ENCODE measurements at places on chromosomes 11 and 22. TPM values are rescaled to one million over a fixed set of nuclear protein-coding genes. Genes with fewer than 3 reads are reported as not detected.

DNA sequence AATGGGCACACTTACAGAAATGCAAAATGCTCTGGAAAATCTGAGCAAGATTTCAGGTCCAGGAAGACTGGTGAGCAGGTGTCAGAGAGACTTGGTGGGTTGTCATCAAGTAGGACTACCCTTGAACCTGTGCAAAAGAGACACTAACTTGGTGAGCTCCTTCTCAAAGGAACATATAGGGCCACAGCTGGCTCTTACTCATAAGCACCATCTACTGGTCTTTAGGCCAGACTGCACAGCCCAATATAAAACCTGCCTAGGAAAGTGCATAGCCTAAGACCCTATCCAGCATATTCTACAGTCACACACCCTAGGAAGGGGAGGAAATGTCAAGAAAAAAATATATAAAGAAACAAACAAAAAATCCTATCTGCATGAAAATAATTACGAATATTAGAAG is 18.2 kb upstream of the OR10W1 start:
- no peak overlapping the region for H3K27ac ChIP-seq
- H3K27me3 ChIP-seq: no peaks in the 10 kb centered on the region
- H3K36me3 ChIP-seq: no peaks in the 10 kb centered on the region
- DNase-seq: peak; percentile 60

- no peaks in the 10 kb centered on the region for H3K27me3 ChIP-seq
- peaks cover 45% of the 10 kb centered on the region for H3K4me1 ChIP-seq
- peak overlapping the region; percentile 97 for H3K27ac ChIP-seq
- H3K4me3 ChIP-seq: no peak overlapping the region
- peaks cover 8% of the 10 kb centered on the region for H3K36me3 ChIP-seq
Observed at GRCh38 chr11:64864473-64865285, 13.7 kb downstream of the EHD1 start.

DNA sequence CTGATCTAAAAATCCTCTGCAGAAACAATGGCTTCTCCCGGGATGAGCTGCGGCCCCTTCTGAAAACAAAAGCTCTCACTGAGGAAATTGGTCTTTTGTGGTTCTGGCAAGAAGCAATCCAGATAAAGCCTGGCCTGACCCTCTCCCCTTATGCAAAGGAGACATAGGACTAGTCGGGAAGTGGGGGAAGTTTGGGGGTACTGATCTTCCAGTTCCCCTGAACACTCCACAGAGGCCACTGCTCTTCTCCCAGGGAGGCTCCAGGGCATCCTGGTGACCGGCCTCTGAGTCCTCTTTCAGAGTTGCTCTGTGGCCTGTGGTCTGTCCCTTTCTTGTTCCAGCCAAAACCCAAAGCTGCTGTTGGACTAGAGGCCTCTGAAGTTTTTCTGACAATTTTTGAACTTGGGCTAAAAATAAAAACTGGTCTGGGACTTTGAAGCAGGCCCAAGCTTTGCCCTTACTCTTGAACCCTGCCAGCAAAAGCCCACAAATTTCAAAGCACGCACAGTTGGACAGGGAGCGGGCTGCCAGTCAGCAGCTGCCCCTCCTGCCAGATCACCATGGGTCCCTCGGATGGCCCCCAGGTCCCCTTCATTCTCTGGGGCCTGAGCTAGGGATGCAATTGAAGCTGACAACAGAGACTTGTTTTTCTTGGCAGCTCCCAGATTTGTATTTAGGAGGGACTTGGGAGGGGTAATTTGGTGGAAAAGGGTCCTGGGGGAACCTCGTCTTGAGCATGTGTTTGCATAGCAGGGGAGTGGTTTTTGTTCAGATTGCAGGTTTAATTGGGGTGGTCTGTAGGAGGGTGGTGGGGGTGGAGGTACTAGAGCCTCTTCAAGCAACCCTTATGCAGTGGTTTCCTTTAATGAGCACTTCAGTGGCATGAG is 381.6 kb upstream of the CADM1 start:
- H3K27me3 ChIP-seq: peaks cover 4% of the 10 kb centered on the region
- H3K36me3 ChIP-seq: no peaks in the 10 kb centered on the region
- no peaks in the 10 kb centered on the region for H3K4me1 ChIP-seq
- no peak overlapping the region for H3K27ac ChIP-seq
- no peak overlapping the region for H3K4me3 ChIP-seq

DNA sequence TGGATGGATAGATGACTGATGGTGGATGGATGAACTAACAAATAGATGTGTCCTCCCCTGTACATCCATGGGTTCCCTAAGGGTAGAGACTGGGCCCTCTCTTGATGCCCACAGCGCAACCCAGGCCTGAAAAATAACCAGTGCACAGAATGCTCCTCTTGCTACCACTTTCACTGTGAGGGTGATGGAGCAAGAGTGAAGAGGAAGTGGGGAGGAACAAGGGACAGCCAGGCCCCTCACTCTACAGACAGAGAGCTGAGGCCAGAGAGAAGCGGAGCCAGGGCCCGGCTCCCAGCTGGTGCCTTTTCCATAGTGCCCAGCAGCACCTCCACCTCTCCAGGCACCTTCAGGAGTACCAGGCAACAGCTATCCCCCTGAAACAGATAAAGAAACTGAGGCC is 67.7 kb downstream of the THAP12 start:
- H3K36me3 ChIP-seq: no peaks in the 10 kb centered on the region
- no peak overlapping the region for H3K4me3 ChIP-seq
- H3K27ac ChIP-seq: no peak overlapping the region
- DNase-seq: no peak
- peaks cover 56% of the 10 kb centered on the region for H3K27me3 ChIP-seq
- H3K4me1 ChIP-seq: no peaks in the 10 kb centered on the region

DNA sequence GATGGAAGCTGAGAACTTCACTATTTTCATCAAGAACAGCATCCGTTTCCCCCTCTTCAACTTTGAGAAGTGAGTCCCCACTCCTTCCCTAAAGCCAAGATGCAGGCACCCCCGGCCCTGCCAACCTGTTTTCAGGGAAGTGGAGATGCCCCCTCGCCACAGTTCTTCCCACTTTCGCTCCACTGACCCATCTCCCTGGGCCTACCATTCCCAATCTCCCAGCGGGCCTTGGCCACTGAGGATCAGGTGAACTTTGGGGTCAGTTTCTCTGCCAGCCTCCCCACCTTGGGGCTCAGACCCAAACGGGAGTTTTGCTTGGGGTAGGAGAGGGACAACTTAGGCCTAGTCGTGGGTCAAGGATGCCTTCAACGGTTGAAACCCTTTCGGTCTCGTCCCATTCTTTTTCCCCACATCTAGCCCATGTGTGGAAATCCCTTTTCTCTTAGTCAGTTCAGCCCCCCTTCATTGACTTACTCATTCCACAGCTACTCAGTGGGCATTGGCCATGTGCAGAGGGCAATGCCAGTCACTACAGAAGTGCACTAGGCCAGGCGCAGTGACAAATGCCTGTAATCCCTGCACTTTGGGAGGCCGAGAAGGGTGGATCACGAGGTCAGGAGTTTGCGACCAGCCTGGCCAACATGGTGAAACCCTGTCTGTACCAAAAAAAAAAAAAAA is 10.6 kb downstream of the P2RX3 start:
- H3K27ac ChIP-seq: no peak overlapping the region
- no peak overlapping the region for H3K4me3 ChIP-seq
- H3K36me3 ChIP-seq: no peaks in the 10 kb centered on the region

- no peak overlapping the region for H3K4me3 ChIP-seq
- H3K36me3 ChIP-seq: no peaks in the 10 kb centered on the region
- DNase-seq: no peak
- no peaks in the 10 kb centered on the region for H3K4me1 ChIP-seq
Observed at GRCh38 chr11:113392236-113392921, 4.8 kb downstream of the ANKK1 start.

DNA sequence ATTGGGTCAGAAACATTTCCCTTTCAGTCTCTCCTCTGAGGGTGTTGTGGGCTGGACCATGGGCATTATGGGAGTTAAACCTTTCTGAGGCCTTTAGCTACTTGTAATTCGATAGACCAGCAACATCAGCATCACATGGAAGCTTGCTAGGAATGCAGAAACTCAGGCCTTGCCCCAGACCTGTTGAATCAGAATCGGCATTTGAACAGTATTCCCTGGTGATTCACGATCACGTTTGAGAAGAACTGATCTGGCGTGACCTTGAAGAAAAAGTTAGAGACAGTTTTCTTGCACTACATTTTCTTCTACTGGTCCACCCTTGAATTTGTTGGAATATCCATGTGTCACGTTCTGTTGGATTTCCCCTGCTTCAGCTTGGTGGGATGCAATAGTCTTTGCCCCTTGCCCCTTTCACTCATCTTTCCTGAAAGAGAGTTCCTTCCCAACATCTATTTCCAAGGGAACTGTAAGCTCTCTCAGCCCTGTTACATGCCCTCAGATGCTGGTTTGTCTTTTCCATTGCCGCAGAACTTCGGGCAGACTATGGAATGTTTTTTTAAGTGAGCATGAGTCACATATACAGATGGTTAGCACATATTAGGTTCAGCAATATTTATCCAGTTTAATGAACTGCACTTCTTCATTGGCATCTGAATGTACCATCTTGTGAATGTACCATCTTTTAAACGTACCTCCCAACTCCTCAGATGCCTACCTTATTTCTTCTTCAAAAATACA is 23.9 kb downstream of the EHF start:
- H3K4me3 ChIP-seq: no peak overlapping the region
- peak overlapping the region; percentile 89 for H3K27ac ChIP-seq
- no peaks in the 10 kb centered on the region for H3K36me3 ChIP-seq
- H3K27me3 ChIP-seq: no peaks in the 10 kb centered on the region
- peak; percentile 89 for DNase-seq

DNA sequence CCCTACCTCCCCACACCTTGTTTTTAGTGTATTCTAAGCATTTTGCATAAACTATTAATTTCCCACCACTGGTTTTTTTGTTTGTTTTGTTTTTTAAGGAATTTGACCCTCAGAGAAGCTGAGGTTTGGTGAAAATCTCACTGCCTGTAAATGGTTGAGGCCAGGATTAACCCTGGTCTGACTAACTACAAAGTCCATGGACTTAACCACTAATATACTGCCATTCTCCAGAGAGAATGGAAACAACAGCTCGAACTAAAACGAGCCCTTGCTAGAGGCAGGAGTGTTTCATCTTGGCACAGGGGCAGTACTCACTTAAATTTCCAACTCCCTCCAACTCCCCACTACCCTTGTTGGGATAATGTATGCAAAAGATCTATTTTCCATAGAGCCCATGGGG is 3.0 kb downstream of the CTNND1 start:
- peaks cover 8% of the 10 kb centered on the region for H3K4me1 ChIP-seq
- H3K27me3 ChIP-seq: no peaks in the 10 kb centered on the region
- H3K4me3 ChIP-seq: peak overlapping the region; percentile 99
- H3K36me3 ChIP-seq: peaks cover 6% of the 10 kb centered on the region
- peak overlapping the region; percentile 42 for H3K27ac ChIP-seq

GRCh38 chr22:32127904-32128303 is 31.2 kb downstream of the C22orf42 start:
- no peak overlapping the region for H3K27ac ChIP-seq
- DNase-seq: no peak
- no peaks in the 10 kb centered on the region for H3K27me3 ChIP-seq
- H3K36me3 ChIP-seq: no peaks in the 10 kb centered on the region

C1QTNF5 gene
- 1.9 TPM for total RNA-seq

TBX10 gene
- not detected for total RNA-seq

DGCR8 gene
- 22.8 TPM for total RNA-seq

B4GALNT4 gene
- total RNA-seq: 6.1 TPM

TRIM29 gene
- not detected for total RNA-seq

HTR3A gene
- not detected for total RNA-seq
